ENCODE measurements at places on chromosomes 2 and 18.

DNA sequence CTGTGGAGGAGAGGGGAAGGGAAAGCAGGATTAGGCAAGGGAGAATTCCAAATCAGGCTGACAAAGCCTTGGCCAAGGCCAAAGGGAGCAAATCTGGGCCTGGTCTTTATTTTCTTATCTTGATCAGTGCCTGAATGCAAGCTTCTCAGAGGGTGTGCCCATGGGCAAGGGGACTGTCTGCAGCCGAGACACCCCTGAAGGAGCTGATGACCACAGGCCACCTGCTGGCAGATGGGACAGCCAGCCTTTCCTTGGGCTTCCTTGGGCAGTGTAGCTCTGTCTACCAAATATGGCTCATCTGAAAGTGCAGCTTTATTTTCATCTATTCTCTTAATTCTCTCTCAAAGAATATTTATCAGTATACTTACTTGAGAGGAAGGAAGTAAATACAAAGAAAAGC lies 117.0 kb downstream of the PKP4 start:
- DNase-seq, result no peak

- no peak for DNase-seq
These were observed 2.8 kb downstream of the ATG4B start for GRCh38 chr2:241640165-241640795.

GRCh38 chr2:224520064-224520463 lies 65.1 kb downstream of the CUL3 start:
- DNase-seq, result no peak

GRCh38 chr2:75549401-75550253 lies 11.1 kb downstream of the EVA1A start:
- no peak for DNase-seq

- no peak for DNase-seq
These were observed 12.7 kb downstream of the GCKR start for GRCh38 chr2:27509326-27509725.

- DNase-seq, result no peak
These were observed 211.4 kb upstream of the SALL3 start for GRCh38 chr18:78768221-78768620.

GRCh38 chr2:224219781-224220180 lies 180.7 kb upstream of the SERPINE2 start:
- DNase-seq, result no peak

GRCh38 chr18:5295231-5295920 lies at the start of gene ZBTB14:
TSS of gene ZBTB14 (minus strand) at chr18:5295726. CDS start at chr18:5293246, 2,480 bp downstream.
- DNase-seq, result peak; percentile 91

DNA sequence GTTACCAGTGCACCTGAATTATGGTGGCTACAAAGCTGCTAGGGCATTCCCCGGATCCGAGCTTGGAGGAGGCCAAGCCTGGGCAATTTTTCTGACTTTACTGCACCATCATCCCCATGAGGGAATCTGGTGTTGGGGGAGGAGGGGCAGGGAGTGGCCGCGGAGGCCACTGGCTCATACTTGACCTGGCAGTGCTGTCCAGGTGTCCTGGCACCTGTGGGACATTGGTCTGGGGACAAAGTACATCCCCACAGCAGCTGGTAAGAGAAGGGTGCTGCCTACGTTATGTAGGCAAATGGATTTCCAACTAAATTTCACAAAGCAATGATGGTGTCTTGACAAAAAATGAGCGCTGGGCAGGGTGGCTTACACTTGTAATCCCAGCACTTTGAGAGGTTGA lies 48.3 kb downstream of the KLHL29 start:
- DNase-seq, result no peak

GRCh38 chr18:33440060-33441043 lies at the start of gene CCDC178:
TSS of gene CCDC178 (minus strand) at chr18:33440721. CDS start at chr18:33412088, 28,633 bp downstream.
- peak; percentile 19 for DNase-seq

- no peak for DNase-seq
These were observed 81.4 kb upstream of the B3GNT2 start for GRCh38 chr2:62114564-62114963.

DNA sequence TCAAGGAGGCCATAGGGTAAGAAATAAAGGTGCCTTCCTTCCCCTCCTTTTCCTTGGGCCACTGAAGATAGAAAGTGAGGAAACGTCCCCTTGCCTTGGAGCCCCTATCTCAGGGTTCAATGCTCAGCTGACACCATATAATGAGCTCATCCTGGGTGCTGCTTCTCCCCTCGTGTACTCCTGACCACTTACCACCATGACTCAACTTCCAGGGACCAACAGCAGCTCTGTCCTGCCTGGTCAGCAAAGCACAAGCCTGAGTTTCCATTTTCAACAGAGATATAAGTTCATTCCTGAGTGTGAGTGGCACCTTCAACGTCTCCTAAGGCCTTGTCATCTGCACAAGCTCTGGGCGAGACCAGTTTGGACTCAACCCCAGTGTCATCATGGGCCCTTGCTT lies 151.2 kb downstream of the CAPN13 start:
- DNase-seq, result no peak

DNA sequence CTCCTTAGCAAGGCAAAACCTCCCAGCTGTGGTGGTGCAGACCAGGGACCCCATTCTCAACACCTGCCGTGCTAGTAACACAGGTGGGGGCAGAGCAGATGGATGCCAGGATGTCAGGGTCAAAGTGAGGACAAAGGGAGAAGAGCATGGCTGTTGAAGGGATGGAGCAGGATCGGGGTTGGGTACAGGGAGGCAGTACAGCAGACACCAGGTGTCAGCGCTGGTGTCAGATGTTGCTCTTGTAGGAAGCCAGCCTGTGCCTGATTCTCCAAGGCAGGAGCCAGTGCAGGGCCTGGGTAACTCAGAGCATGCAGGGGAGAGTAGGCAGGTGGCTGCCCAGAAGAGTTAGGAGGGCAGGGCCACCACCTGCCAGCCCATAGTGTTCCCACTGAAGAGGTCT lies 222.1 kb upstream of the SPRED2 start:
- no peak for DNase-seq

DNA sequence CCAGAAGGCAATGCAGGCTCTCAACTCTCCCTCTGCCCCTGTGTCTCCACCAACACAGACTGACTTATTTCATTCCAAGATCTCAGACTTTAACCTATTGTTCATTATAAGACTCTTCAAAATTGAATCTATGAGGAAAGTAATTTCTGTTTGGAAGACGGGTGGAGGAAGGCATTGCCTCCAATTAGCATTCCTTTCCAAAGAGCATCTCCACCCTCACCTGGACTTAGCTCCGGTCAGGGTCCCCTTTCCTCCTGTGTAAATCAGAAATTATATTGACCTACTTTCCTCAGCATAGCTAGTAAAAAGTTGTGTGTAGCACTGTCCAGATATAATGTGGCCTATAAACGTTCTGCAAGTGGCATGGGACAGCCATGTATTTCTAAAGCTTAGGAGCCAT lies 230.4 kb upstream of the ACVR2A start:
- no peak for DNase-seq

DNA sequence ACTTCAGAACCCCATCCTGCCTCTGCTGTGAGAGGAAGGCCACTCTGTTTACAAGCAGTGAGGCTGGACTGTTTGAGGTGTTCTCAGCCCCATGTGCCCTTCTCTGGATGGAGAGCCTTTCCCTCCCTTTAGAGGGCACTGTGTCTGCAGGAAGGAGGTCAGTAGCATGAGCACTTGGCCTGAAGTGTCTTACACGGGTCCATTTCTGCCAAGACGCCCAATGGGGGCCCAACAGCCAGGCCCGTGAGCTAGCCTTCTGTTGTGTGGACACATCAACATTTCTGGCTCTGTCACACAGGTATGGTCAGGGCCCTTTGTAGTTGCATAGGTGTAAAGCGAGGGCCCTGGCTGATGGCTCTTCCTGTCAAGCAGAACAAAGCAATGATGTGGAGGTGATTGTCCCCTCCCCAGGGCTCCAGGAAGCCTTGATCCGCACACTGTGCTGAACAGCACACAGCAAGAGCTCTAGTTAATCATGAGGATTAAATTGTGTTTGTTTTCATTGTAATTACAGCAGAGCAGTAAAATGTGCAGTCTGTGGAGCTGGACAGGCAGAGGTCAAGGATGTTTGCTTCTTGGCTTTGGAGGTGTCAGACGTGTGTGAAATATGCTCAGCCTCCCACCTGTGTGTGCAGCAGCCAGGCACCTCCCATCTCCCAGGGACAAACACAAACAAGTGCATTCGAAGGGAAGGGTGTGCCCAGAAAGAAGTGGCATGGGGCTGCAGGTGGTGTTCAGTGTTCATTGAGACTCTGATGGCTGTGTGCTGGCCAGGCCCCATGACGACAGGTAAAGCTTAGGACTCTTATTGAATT lies 132.1 kb downstream of the SH3RF3 start:
- no peak for DNase-seq

Data from K562 (cell line).